ENCODE measurements at places on chromosomes 11 and 22.
A peak's percentile ranks its signal among the peaks of the same experiment; 100 is the strongest.

- DNase-seq: peak; percentile 98
Observed at GRCh38 chr11:119084663-119085436, at the start of gene HMBS. HMBS (plus strand) TSS chr11:119084881; CDS start chr11:119085034, 153 bp downstream.

GRCh38 chr11:119149786-119150275, 979 bp downstream of the ABCG4 start:
- DNase-seq: no peak

GRCh38 chr11:1837171-1838076, 1.4 kb upstream of the TNNI2 start:
- DNase-seq: peak; percentile 27

DNA sequence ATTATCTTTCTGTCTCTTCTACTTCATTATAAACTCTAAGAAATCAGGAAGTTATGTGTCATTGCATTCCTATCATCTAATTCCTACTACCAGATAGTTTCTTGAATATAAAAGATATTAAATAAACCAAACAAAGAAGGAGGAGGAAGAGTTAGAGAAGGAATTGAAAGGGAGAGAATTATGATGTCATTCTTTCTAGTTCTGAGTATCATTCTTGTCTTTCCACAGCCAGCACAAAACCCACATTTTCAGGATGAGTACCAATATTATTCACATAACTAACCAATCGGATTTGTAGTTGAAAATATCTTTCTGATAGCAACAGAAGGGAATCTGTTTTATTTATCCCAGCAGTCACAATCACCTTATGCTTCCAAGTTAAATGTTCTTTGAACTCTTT, 13.3 kb downstream of the MS4A13 start:
- no peak for DNase-seq

DNA sequence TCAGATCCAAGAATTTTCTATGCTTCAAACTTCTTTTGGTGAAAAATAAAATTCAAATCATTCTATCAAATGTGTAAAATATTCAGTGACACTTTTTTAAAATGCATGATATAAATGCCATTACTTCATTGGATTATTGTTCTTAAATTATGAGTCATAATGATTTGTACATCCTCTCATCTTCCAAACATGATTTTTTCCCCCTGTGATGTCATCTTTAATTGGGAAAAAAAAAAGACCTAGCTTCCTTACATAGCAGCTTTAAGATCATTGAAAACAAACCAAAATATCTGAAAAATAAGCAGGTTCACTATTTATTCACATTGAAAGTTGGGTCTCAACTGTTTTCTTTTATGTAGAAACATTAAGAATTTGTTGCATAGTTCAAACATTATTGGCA, 1549.4 kb downstream of the LRRC4C start:
- DNase-seq: no peak

DNA sequence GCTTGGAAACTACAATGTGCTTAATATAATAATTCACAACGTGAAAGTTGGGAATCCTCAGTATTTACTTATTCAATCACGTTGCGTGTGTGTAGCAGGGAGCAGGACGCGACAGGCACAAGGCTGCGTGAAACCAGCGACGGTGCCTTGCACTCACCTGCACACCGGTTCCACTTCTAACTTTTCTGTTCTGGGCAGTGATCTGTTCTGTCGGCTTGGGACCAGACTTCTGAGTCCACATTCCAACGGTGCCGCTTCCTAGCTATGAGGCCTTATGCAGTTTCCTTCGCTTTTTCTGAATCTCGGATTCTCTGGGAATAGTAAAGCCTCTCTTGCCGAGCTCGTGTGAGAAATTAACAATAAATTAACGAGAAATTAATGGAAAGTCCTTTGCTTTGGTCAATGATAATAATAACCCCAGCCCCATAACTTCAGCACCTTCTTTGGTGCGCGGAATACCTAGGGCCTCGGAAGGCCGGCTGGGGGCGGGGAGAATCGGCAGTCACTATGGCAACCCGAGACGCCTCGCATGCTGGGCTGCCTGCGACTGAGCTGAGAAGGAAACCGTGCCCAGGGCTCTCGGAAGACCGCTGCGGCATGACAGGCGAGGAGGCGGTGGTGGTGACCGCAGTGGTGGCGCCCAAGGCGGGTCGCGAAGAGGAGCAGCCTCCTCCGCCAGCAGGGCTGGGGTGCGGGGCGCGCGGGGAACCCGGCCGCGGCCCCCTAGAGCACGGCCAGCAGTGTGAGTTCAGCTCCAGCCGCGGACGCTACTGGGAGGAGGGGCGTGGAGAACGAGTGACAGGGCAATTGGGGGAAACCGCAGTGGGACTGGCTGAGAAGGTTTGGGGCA, at the start of gene C11orf97:
Gene C11orf97, plus strand, starts transcription at position 530 of the 850 bp plus-strand sequence. Its CDS starts 68 bp downstream, at position 598.
- DNase-seq: no peak

GRCh38 chr11:118514103-118514502, 13.2 kb upstream of the TTC36 start:
- no peak for DNase-seq

- peak; percentile 64 for DNase-seq
Observed at GRCh38 chr11:45857961-45858474, 10.7 kb downstream of the CRY2 start.

DNA sequence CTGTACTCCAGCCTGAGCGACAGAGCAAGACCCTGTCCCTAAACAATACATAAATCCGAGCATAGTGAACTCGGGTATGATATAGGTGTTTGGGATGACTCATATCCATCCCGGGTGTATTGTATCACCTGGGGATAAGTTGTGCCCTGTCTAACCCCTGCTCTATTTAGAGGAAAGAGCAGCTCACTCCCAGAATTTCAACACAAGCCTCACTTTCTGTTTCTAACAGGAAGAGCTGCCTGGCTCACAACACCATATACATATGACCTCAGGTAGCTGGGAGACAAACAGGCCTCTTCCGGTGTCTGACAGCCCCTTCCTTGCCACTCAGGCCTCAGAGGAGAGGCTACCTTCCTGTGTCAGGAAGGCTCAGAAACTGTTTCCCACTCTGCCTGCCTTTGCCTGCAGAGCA, 9.9 kb upstream of the MICALL1 start:
- DNase-seq: no peak

- DNase-seq: no peak
Observed at GRCh38 chr11:35293035-35293434, 126.3 kb downstream of the SLC1A2 start.

GRCh38 chr11:117145393-117145761, 1.3 kb downstream of the PAFAH1B2 start:
- DNase-seq: no peak

DNA sequence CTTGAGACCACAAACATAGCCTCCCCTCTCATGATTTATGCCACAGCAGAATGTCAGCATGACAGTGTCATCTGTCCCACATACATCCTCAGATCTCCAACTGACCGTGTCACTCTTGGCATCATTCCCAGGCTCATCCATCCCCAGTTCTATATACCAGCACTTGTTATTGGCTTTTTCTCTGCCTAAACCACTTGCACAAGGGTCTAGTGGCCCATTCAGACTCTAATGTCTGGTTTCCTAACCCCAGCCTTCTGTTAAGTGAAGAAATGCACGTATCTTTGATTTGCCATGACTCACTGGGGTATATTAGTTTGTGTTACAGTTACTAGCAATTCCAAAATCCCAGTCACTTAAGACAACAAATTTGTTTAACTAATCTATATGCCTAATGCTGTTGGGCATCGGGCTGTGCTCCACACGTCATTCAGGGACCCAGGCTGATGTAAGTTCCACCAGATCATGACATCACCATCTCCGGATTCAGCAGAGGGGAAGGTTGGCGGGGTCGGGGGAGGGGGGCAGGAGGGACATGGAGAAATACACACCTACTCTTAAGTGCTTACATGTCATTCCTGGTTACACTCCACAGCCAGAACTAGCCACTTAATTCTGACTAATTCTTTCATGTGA, 517.4 kb downstream of the BUD13 start:
- no peak for DNase-seq

DNA sequence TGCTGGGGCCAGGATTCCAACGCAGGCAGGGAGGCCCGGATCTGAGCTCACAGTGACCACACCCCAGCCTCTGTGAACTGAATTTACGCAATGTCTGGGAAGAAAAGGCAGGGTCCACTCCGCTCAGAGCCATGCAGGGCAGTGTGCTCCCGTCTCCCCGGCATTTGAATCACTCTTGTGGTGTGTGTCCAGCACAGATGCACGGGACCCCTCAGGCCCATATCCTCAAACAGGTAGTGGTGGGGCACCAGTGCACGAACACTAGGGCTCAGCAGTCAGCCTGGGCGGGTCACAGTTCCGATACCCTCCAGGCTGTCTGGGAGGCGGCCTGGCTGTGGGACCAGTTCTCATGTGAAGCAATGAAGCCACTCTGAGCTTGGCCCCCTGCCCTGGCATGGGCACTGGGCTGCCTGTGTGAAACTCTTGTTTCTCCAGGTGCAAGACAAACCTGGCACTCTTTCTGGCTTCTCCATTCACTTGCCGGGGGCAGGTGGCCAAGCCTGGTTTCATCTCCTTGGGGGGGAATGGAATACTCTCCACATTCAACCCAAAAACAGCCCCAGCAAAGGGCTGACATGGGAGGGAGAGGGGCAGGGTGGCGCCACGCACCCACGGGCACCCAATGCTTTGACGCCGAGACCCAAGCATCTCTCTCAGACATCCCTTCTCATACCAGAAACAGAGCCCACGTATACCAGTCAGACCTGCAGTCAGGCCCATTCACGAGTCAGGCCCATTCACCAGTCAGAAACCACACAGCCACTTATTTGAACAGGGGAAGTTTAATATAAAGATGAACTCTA, 14.3 kb downstream of the DHCR7 start:
- no peak for DNase-seq

- no peak for DNase-seq
Observed at GRCh38 chr22:24696551-24697001, 77.9 kb downstream of the PIWIL3 start.

DNA sequence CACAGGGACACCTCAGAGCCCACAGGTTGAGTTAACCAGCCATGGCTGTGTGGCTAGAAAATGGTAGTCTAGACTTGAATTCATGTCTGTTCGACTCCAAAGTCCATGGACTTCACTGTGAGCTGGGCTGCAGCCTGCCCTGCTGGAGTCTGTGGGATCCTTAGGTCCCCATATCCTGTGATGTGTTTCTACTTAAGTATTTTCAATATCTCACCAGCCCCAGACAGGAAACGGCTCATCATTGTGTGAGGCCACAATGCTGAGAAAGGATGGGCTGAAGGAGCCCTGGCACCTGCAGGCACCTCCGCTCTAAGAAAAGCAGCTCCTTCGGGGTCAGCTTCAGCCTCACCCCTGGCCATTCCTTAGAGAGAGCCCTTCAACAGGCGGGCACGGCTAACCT, 93.1 kb downstream of the NAT10 start:
- DNase-seq: no peak

- DNase-seq: no peak
Observed at GRCh38 chr11:76119779-76120178, 86.5 kb downstream of the WNT11 start.

DNA sequence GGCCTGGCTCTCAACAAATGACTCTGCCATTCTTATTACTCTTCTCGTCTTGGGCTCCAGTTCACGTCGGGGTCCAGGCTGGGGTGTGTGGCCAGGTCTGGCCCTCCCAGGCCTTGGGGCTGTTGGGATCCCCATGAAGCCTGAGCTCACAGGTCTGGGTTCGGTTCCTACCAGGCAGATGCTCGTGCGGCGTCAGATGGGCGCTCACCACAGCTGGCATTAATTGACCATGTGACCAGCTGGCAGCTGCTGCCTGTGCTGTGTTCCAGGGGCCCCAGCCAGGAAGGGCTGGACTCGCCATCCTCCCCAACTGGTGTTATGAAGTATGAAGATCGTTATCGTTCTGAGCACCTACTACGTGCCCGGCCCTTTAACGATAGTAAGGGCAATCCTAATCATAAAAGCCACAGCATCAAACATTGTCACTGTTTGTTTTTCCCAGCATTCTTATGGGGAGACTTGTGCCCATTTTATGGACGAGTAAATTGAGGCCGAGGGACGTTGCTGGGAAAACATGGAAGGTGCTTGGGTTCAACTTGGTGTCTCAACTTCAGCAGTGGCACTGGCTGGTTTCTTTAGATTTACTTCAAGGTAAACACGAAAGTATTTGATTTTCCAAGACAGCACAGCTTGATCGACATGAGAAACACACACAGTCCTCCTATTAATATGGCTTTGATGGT, 26.8 kb upstream of the CACNG2 start:
- DNase-seq: no peak

DNA sequence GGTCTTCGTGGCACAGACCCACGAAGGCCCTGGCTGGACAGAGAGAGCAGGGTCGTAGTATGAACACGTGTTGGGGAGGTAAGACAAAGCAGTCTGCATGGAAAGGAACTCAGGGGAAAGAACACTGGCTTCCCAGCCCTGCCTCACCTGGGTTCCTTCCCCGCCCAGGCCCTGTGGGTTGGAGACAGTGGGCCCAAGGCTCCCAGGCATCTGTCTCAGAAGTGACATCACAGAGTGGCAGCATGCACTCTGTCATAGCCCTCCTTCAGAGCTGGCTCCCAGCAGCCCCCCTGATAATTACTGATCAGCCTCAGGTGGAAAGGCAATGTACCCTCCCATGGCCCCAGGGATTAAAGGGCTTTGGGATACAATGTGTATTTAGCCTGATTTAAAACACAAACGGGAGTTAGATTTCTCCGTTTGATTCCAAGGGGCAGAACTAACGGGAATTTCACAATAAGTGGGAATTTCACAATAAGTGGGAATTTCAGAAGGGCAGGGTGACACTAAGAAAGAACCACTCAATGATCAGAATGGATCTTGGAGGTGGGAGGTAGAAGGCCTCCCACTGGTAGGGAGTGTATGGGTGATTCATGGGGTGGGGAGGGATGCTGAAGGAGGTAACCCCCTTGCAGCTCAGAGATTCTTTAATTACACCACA, 65.1 kb downstream of the SLC22A12 start:
- DNase-seq: no peak

- no peak for DNase-seq
Observed at GRCh38 chr11:57339328-57339727, 1.2 kb downstream of the P2RX3 start.

DNA sequence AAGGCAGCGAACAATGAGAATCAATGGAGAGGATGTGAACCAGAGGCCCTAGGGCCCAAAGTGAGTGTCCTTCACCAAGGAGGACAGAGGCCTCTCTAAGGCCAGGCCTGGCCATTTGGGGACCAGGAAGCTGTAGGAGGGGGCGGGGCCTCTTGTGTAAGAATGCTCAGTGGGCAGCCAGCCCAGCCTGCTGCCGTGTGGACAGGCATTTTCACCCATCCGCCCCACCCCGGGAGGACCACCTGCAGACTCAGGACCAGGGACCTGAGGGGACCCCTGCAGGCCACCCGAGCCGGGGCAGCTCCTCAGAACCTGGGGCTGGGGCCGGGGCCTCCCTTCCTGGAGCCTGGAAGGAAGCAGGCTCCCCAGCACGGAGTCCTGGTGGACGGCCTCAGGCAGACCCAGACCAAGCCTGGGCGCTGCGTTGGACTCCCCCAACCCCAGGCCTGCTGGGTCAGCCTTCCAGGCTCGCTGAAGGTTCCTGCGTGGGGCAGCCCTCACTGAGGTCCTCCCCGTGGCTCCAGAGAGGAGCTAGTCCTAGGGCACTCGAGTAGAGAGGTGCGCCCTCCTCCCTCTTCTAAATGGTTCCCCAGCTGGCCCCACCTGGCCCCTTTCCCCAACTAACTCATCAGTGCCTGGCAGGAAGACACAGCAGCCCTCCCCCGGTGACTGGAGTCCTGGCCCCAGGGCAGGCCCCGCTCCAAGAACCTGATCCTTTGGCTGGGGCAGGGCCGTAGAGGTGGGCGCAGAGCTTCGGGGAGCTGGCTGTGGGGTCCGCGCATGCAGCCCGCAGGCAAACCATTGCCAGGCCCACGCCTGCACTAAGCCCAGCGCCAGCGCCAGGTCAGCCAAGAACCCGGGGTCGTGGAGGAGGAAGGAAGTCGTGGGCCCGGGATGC, 1.5 kb upstream of the TRABD start:
- peak; percentile 47 for DNase-seq
